ENCODE measurements at places on chromosomes 4 and X. TPM values are rescaled to one million over a fixed set of nuclear protein-coding genes. Genes with fewer than 3 reads are reported as not detected.

GRCh38 chrX:147935156-147935758 is 23.5 kb downstream of the FMR1 start:
- no peaks in the 10 kb centered on the region for H3K27me3 ChIP-seq
- H3K36me3 ChIP-seq: peaks cover 32% of the 10 kb centered on the region
- DNase-seq: no peak
- no peak overlapping the region for H3K27ac ChIP-seq
- H3K4me3 ChIP-seq: no peak overlapping the region

GRCh38 chr4:18980516-18981233 is 959.1 kb upstream of the LCORL start:
- DNase-seq: no peak
- H3K27ac ChIP-seq: no peak overlapping the region
- H3K4me1 ChIP-seq: no peaks in the 10 kb centered on the region
- H3K4me3 ChIP-seq: no peak overlapping the region
- no peaks in the 10 kb centered on the region for H3K36me3 ChIP-seq

DNA sequence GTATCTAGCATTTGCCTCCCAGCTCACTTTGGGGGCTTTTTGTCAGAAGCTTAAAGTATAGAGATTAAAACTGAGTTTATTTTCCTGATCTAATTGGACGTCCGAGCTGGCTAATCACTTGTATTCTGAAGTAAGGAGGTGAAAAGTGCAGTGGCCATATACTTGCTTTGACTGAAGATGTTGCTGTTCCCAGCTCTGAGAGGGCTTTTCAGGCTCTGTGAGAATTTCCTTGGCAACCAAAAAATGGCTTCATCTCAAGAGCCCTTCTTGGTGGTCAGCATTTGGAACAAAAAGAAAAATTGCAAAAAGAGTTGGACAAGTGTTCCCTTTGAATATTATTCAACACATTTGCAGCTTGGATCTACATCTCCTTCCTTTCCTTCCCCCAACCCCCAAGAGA is 67.0 kb downstream of the SLC4A4 start:
- DNase-seq: no peak
- no peak overlapping the region for H3K4me3 ChIP-seq
- H3K4me1 ChIP-seq: no peaks in the 10 kb centered on the region
- no peak overlapping the region for H3K27ac ChIP-seq
- H3K36me3 ChIP-seq: no peaks in the 10 kb centered on the region

GRCh38 chr4:146637621-146638332 is 916 bp upstream of the POU4F2 start:
- no peak overlapping the region for H3K4me3 ChIP-seq
- peaks cover 97% of the 10 kb centered on the region for H3K27me3 ChIP-seq
- H3K36me3 ChIP-seq: no peaks in the 10 kb centered on the region
- H3K27ac ChIP-seq: no peak overlapping the region

DNA sequence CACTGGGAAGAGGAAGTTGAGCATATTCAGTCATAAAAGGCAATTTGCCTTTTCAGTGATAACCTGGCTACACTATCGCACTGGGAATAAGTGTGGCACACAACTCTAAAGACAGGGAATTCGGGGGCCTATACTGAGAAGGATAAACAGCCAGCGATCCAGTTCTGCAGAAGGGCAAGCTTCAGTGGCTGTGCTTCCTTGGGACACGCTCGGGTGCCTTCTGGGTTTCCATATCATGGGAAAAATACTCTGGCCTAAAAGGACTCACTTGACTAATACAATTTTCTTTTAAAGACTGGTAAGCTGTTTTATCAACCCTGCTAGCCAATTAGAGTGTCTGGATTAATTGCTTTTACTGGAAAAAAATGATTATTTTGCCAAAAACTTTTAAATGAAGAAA is 58.5 kb downstream of the TENM3 start:
- H3K27me3 ChIP-seq: no peaks in the 10 kb centered on the region
- H3K4me1 ChIP-seq: no peaks in the 10 kb centered on the region
- no peaks in the 10 kb centered on the region for H3K36me3 ChIP-seq
- no peak overlapping the region for H3K4me3 ChIP-seq

- H3K27ac ChIP-seq: no peak overlapping the region
- H3K4me1 ChIP-seq: no peaks in the 10 kb centered on the region
- no peak overlapping the region for H3K4me3 ChIP-seq
- H3K36me3 ChIP-seq: no peaks in the 10 kb centered on the region
Measured at GRCh38 chr4:180169394-180169793, 2073.8 kb upstream of the TENM3 start.

DNA sequence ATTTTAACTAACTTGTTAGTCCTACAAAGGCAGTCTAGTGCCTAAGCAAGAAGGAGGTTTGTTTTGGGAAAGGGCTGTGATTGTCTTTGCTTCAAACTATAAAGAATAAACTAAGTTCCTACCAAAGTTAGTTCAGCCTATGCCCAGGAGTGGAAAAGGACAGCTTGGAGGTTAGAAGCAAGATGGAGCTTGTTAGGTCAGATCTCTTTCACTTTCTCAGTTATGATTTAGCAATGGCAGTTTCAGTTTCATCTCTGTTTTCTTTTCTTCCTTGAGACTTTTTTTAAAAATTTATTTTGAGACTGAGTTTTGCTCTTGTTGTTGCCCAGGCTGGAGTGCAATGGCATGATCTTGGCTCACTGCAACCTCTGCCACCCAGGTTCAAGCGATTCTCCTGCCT is 82.9 kb upstream of the NLGN4X start:
- H3K27ac ChIP-seq: no peak overlapping the region
- DNase-seq: no peak
- H3K27me3 ChIP-seq: no peaks in the 10 kb centered on the region
- H3K4me3 ChIP-seq: no peak overlapping the region

- DNase-seq: no peak
- peaks cover 5% of the 10 kb centered on the region for H3K4me1 ChIP-seq
- H3K4me3 ChIP-seq: no peak overlapping the region
- H3K36me3 ChIP-seq: no peaks in the 10 kb centered on the region
Measured at GRCh38 chr4:123741906-123742305, 345.3 kb downstream of the SPRY1 start.

- peaks cover 24% of the 10 kb centered on the region for H3K4me1 ChIP-seq
- H3K27ac ChIP-seq: no peak overlapping the region
- peaks cover 17% of the 10 kb centered on the region for H3K27me3 ChIP-seq
- no peak overlapping the region for H3K4me3 ChIP-seq
- H3K36me3 ChIP-seq: no peaks in the 10 kb centered on the region
Measured at GRCh38 chrX:39814391-39814790, 283.4 kb downstream of the BCOR start.

DNA sequence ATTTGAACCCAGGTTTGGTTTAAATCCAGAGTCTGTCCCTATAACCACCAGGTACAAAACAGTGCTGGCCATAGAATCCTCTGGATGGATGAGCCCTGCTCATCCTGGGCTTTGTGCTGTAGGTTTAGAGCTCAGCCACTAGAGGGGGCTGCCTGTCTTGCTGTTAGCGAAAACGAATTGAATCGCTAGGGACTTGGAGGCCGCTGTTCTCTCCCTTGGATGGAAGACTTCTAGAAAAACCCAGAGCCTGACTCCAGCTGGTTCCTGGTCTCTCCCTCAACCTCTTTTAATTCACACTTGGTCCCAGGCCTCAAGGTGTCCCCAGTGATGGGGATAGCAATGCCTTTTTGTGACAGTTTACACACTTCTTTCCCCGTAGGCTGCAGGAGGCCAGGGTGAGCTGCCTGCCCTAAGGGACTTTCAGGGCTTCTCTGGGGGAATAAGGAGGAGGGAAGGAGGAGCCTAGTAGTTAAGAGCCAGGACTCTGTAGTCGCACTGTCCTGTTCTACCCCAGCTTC is 8.7 kb downstream of the RIPPLY1 start:
- no peaks in the 10 kb centered on the region for H3K27me3 ChIP-seq
- peak; percentile 4 for DNase-seq
- no peak overlapping the region for H3K27ac ChIP-seq
- no peaks in the 10 kb centered on the region for H3K4me1 ChIP-seq

DNA sequence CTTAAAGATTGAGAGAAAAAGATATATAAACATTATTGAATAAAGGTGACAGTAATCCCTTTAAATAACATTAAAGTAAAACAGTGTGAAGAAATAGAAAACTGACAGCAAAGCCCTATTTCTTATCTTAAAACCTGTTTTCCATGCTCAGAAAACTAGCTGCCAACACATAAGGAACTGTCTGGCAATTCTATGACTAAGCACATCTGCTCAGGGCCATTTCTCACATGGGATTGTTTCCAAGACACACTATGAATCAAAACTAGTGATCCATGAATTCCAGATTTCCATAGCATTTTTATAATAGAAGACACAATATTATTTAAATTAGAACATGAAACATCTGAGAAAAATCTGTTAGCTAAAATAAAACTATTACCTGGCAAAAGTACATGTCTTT is 113.4 kb downstream of the SCLT1 start:
- H3K36me3 ChIP-seq: no peaks in the 10 kb centered on the region
- no peak overlapping the region for H3K27ac ChIP-seq
- H3K4me1 ChIP-seq: no peaks in the 10 kb centered on the region
- no peak for DNase-seq

DNA sequence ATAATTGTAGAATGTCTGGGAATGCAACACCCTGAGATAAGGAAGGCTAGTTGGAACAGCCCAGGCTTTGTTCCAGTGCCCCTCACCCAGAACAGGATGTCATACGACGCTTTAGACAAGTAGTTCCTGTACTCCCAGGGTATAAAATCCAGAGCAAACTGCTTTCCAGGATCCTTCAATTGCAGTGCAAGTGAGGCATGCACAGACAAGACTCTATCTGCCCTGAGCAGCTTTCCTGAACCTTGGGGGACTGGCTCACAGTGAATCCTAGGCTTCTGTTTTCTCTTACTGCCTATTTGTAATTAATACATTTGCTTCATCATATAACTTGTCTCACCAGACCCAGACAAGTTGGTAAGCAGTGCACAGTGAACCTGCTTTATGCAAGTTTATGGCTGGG is 48.4 kb upstream of the IL9R start:
- H3K27me3 ChIP-seq: no peaks in the 10 kb centered on the region
- no peak for DNase-seq
- H3K4me1 ChIP-seq: no peaks in the 10 kb centered on the region

GRCh38 chr4:613126-613525 is 12.2 kb upstream of the PDE6B start:
- H3K27me3 ChIP-seq: no peaks in the 10 kb centered on the region
- H3K36me3 ChIP-seq: no peaks in the 10 kb centered on the region
- H3K27ac ChIP-seq: no peak overlapping the region
- H3K4me1 ChIP-seq: no peaks in the 10 kb centered on the region
- no peak for DNase-seq
- H3K4me3 ChIP-seq: no peak overlapping the region

GRCh38 chr4:32525420-32525819 is 1805.3 kb downstream of the PCDH7 start:
- no peak for DNase-seq
- no peaks in the 10 kb centered on the region for H3K4me1 ChIP-seq

- no peak for DNase-seq
- no peaks in the 10 kb centered on the region for H3K36me3 ChIP-seq
- no peak overlapping the region for H3K4me3 ChIP-seq
- H3K4me1 ChIP-seq: no peaks in the 10 kb centered on the region
Measured at GRCh38 chr4:113815826-113816225, 54.3 kb upstream of the CAMK2D start.

Gene MAPK10
- total RNA-seq: 3.7 TPM

Gene KIF4A
- 14.6 TPM for total RNA-seq

Gene ANKRD50
- total RNA-seq: 6.2 TPM

Gene ZFP92
- total RNA-seq: 0.19 TPM

Data from thymus (tissue), 14 donors.